GM23248 (cell line): ENCODE measurements at places on chromosomes 16 and 17. TPM values are rescaled to one million over a fixed set of nuclear protein-coding genes. Genes with fewer than 3 reads are reported as not detected.

Gene PIK3R5
- 0.11 TPM in 1 of 2 replicates, not detected in the other for total RNA-seq

Gene TPSAB1
- total RNA-seq = not detected in 2 replicates

Gene MEIOC
- not detected in 2 replicates for total RNA-seq

Gene P2RX5
- total RNA-seq = 2.5 and 4.0 TPM in 2 replicates

Gene ZNF48
- total RNA-seq = 6.3 and 16.2 TPM in 2 replicates

- DNase-seq = peak; percentile 50
Observed at GRCh38 chr17:76337413-76337777, 16.3 kb downstream of the PRPSAP1 start.

GRCh38 chr16:83722456-83723183 lies 85.2 kb upstream of the HSBP1 start:
- DNase-seq = peak; percentile 31

DNA sequence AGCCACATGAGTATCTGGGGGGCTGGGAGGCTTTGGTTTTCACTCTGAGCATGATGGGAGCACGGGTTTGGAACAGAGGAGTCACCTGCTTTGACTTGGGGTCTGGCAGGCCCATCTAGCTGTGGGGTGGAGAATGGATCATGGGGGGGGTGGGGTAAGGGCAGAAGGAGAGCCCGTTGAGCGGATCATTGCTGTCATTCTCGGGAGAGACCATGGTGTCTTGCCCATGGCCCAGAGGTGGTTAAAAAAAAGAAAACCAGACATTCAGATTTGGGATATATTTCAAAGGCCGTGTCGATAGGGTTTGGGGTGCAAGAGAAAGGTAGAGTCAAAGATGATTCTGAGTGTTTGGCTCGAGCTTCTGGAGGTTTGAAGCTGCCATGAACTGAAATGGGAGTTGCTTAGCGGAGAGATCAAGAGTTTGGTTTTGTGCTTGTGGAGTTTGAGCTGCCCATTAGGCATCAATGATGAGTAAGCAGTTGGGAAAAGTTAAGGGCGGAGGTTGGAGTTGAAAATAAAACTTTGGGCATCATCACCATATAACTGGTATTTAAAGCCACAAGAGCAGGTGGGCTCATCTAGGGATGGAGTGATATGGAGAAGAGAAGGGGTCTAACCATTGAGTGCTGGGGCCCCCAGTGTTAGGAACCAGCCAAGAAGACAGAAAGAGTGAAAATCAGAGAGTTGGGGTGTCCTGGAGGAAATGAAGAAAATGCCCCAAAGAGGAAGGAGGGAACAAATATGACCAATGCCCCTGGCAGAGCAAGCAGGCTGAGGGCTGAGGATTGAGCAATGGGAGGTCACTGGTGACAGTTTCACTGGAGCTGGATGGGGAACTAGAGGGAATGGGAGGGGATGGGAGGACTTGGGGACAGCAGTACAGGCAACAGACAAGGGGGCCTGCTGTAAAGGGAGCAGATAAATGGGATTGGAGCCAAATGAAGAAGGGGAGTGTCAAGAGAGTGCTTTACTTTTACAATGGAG lies 1.9 kb downstream of the NOD2 start:
- peak; percentile 14 for DNase-seq

DNA sequence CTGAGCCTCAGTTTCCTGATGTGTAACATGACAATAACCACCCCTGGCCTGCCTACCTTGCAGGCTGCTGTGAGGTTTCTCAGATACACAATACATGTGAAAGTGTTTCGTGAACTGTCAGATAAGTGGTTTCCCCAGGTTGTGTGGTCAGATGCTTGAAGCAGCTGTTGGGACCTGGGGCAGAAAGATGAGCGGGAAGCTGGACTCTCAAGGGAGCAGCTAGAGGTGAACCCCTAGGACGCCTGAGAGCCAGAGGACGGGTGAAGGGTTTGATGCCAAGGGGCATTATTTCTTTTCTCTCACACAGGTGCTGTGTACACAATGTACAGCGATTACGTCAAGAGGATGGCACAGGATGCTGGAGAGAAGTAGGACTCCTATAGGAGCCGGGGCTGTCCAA lies 2.3 kb downstream of the HIGD1B start:
- DNase-seq = no peak

DNA sequence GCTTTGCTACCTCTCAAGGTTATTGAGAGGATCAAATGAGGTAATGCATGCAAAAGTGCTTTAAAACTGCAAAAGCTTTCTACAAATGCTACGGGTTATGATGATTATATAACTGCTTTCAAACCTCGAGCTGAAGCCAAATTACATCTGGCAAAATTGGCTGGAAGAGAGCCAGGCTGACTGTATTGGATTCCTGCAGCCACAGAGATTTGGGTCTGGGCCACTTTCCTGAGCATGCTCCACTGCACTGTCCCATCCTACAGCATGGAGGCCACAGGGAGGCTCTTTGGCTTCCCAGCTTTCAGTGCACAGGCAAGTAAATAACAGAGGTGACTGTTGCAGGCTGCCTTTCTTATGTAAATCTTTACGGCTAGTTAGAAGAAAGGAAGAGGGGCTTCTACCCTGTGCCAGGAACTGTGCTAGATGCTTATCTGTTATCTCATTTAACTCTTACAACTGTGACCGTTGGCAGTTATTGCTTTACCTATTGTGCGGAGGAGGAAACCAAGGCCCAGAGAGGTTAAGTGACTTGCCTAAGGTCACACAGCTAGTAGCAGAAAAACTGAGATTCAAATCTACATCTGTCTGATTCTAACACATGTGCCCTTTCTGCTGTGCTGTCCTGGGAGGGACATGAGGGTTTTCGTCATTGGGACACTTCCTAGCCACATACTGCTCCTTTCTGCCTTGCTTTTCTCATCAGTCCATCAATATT lies 121.8 kb downstream of the SPACA3 start:
- DNase-seq = peak; percentile 44

DNA sequence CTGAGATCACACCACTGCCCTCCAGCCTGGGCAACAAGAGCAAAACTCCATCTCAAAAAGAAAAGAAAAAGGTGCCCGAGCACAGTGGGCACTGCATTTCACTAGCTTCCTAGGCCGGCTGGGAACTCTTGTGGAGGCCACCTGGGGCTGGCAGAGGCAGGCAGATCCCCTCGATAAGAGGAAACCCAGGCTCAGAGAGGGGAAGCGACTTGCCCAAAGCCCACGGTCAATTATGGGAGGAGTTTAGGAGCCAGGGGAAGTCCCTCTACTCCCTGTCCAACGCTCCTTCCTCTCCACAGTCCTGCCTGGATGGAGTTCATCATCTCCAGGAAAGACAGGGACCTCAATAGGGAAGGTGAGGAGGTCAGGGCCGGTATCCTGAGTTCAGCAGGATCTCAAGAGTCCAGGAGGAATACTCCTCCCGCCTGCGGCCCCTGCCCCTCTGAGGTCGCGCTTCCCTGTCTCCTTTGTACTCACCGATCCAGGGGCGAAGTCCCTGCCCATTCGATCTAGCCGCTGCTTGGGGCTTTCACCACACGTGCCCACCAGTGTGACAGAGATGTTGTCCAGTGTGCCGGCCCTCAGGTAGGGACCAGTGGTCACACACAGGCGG lies 841 bp downstream of the ALOXE3 start:
- no peak for DNase-seq

DNA sequence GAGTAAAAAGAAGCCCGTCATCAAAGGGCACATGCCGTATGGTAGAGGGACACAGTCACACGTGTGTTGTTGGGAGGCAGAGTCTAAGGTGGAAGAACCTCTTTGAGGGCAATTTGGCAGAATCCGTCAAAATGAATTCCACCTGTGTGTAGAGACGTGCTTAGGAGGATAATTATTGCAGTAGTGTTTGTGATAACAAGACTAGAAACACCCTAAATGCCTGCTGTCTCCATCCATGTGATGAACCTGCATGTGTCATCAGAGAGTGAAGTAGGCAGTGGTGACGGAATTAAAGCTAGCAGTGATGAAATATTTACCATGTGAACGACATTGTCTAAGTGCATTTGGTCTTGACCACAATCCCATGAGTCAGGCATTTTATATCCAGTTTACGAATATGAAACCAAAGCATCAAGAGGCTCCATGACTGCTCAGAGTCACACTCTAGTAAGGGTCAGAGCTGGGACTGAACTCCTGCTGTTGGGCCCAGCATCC lies 61.3 kb upstream of the ADORA2B start:
- DNase-seq = peak; percentile 78

- no peak for DNase-seq
Observed at GRCh38 chr16:47884116-47884725, 271.6 kb downstream of the ABCC12 start.

DNA sequence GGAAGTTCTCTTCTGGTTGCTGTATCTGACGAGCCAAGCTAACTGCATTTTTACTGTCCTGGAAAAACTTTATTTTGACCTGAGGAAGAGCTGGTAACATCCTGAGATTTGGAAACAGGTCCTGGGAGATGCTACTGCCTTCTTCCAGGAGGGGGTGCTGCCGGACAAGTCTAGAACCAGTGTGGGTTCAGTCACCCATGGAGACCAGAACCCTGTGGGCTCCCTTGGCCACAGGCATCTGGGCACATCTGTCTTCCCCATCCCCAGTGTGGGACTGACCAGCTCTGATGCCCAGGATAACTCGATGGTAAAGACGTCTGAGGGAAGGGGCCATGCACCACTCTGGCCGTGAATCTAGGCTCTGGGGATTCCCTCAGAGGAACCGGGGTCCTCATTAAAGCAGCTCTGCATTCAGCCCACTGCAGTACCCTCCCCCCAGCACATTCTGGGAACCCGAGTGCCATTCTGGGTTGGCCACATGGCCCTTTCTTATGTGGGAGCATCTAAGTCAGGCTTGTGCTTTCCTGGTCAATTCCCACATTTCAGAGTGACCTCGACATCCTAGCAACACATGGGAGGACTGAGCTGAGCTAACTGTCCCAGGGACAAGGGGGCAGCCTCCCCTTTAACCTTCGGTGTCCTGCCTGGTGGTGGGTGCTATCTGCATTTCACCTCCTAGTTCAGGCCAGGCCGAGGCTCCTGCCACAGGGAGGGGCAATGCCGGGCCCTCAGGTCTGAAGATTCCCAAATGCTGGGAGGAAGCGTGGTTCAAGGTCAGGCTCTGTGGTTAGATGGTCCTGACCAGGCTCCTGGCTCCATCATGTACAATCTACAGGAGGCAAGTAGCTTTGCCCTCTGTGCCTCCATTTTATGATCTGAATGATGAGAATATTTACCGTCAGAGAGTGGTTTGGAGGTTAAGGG lies 6.4 kb downstream of the C16orf86 start:
- DNase-seq = peak; percentile 87

GRCh38 chr16:81823111-81823510 lies 44.0 kb downstream of the PLCG2 start:
- no peak for DNase-seq

GRCh38 chr17:3985846-3986245 lies 21.6 kb upstream of the ATP2A3 start:
- DNase-seq = no peak

DNA sequence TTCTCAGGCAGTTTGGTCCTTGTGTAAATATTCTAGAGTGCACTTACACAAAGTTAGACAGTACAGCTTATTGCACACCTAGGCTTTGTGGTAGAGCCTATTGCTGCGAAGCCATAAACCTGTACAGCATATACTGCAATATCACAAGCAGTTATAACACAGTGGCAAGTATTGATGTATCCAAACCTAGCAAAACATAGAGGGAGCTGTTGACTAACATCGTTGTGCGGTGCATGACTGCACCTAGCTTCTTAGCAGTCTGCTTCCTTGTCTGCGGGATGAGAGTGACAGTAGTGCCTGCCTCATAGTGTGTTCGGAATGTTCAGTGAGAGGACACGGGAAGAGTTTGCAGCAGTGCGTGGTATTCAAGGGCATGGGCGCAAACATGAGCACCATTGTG lies 78.9 kb downstream of the MPRIP start:
- DNase-seq = no peak

GRCh38 chr17:76405967-76406647 lies 21.7 kb downstream of the SPHK1 start:
- peak; percentile 16 for DNase-seq

GRCh38 chr16:78175287-78175686 lies 75.8 kb downstream of the WWOX start:
- peak; percentile 20 for DNase-seq
